NCI-H2081 treated with DMSO at 0.1 percent for 48 hours (cell line): ENCODE measurements at places on chromosomes 6 and 20.

DNA sequence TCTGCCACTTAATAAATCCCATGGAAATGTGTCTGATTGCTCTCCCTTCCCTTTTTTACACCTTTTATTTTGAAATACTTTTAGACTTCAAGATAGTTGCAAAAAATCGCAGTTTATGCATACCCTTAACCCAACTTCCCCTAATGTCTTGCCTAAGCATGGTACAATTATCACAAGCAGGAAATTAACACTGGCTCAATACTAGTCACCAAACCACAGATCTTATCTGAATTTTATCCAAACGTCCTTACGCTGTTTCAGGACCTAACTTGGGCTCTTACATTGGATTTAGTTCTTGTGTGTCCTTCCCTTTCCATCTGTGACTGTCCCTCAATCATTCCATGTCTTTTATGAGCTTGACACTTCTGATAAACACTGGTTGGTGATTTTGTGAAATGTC is 146.3 kb downstream of the ZNF217 start:
- DNase-seq: no peak

DNA sequence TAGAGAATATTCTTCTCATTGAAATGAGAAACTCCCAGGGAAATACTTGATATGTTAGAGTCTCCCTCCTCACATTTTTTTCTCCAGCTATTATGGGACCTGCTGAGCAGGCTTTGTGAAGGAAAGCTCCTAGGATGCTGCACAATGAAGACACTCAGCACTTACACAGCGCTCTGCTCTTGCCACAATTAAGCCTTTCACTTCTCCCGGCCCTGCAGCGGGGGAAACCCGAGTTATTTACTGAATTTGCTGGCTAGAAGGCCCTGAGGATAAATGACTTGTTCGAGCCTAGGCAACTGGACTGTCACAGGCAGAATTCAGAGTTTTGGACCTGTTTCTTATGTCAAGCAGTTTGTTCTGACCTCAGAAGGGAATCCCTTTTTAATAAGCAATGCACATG is 102.0 kb downstream of the MAP3K7 start:
- no peak for DNase-seq

GRCh38 chr6:31814677-31815024 is 432 bp downstream of the HSPA1L start:
- peak; percentile 69 for DNase-seq

DNA sequence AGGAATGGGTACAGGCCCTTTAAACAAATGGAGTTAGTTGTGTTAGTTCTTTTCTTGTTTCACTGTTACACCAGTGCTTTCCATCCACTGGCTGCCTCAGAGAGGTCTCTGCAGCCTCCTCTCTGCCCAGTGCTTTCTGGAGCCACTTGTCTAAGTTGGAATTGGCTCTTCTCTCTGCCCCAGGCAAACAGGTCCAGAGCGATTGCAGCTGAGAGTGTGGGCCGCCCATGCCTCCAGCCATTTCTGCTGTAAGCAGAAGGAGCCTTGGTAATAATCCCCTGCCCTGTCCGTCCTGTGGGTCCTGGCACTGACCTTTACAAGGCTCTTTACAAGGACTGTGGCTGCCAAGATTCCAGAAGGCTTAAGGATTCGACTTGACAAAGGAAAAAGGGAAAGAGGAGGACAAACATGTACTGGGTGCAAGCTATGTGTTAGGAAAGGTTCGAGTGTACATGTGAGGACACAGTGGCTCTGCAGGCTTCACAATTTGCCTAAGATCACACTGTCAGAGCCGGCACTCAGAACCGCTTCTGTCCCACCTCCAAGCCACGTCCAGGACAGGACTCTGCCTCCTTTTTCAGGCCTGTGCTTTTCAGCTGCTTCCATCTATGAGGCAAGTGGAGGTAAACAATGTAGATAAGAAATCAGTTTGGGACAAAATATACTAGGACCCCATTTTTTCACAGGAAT is 88.5 kb downstream of the POPDC3 start:
- DNase-seq: no peak

- DNase-seq: no peak
Observed at GRCh38 chr6:15472621-15473020, 190.2 kb downstream of the DTNBP1 start.

- no peak for DNase-seq
Observed at GRCh38 chr6:55953335-55953734, 77.9 kb upstream of the BMP5 start.

GRCh38 chr6:129605967-129606366 is 104.0 kb downstream of the ARHGAP18 start:
- peak; percentile 21 for DNase-seq

DNA sequence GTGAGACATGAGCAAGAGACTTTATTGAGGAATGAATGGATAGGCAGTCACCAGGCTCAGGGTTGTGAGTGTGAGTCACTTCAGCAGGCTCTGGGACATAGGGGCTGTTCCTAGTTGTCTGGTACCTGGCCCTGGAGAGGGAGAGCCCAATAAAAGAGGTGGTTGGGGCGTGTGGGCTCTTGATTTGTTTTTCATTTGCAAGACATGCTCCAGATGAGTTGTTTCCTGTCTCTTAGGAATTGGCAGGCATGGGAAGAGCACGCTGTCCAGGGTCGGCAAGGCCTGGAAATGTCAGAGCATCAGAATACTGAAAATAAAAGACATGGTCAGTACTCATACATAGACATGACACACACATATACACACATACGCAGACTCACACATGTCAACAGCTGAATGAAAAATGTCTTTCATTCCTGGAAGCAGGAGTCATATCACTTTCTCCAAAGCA is 166.3 kb upstream of the SULF2 start:
- DNase-seq: no peak

DNA sequence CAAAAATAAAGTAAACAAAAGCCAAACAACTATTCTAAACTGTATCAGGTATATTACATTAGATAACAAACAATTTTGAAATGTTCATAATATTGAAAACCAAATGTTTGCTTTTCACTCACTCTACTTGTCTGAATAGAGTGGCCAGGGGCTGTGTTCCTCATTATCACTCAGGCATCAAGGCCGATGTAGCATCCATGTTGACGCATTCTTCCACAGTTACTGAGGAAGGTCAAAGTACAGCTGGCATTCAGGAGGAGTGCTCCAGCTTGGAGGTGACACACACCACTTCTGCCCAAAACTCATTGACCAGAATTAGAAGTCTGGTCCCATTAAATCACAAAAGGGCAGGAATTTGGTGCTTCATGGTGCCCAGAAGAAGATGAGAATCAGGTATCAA is 137.6 kb upstream of the MANEA start:
- no peak for DNase-seq

DNA sequence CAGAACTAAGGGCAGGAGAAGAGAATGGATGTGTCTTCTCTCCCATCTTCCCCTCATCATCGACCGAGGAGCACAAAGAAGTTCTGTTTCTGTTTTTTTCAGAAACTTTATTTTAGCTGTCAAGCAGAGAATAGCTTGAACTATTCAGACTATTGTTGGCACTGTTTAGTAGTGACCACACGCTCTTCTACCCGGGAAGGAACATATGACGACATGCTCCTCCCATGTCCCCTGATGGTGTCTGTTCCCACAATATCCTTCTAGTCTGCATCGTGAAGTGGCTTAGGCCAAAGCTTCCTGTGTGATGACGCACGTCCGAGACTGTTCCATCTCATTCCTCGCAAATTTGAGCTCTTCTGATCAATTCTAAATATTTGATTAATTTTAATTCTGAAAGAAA is 27.2 kb upstream of the KIF25 start:
- DNase-seq: no peak

DNA sequence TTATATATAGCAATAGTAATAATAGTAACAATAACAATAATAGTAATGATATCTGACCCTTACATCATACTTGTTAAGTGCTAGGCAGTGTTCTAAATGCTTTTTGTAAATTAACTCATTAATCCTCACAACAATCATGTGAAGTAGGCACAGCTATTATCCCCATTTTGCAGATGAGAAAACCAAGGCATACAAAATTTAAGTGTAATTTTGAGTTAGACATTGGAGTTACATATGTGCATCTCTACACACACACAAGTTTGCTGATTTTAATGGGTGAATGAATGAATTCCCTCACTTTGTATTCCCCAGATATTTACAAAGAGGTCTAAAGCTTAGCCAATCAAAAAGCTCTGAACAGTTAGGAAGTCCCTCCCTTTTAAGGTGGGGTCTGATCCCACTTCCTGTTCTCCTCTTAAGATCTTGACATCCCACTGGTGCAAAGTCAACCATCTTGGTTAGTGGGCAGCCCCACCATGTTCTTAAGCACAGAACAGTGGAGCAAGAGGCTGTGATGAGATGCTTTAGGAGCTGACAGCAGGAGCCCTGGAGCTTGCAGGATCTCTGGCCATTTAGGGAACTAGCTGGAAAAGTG is 85.3 kb upstream of the FOXP4 start:
- no peak for DNase-seq

GRCh38 chr6:56297022-56297989 is 49.9 kb upstream of the COL21A1 start:
- DNase-seq: no peak
